ENCODE measurements at places on chromosomes 7 and 10. TPM values are rescaled to one million over a fixed set of nuclear protein-coding genes. Genes with fewer than 3 reads are reported as not detected.

The CACNA2D1 gene
- total RNA-seq: 16.0 TPM

The POLR2J3 gene
- total RNA-seq: 13.5 TPM

The BMPR1A gene
- 49.8 TPM for total RNA-seq

The PDE6C gene
- total RNA-seq: not detected

The EBLN1 gene
- total RNA-seq: not detected

The POLR2J2 gene
- 0.88 TPM for total RNA-seq

The ACTL6B gene
- not detected for total RNA-seq

The SLC26A5 gene
- total RNA-seq: 3.6 TPM

The NEUROD6 gene
- not detected for total RNA-seq

The GRM3 gene
- total RNA-seq: not detected

The ATP6V1F gene
- total RNA-seq: 117 TPM

The SEMA3D gene
- 7.0 TPM for total RNA-seq

The CYP3A4 gene
- 0.64 TPM for total RNA-seq

The CPA4 gene
- 2.0 TPM for total RNA-seq

The FAM25A gene
- not detected for total RNA-seq

The GPR26 gene
- not detected for total RNA-seq

The PEX1 gene
- total RNA-seq: 20.2 TPM

The PSPH gene
- total RNA-seq: 14.4 TPM

The SLC18A2 gene
- total RNA-seq: not detected

The UPK3B gene
- 77.9 TPM for total RNA-seq

The NDUFB2 gene
- total RNA-seq: 85.0 TPM

The CD36 gene
- 240 TPM for total RNA-seq

The GIMAP4 gene
- total RNA-seq: 29.8 TPM

The CALY gene
- not detected for total RNA-seq

The BAIAP2L1 gene
- total RNA-seq: 11.0 TPM

The TMEM273 gene
- 29.8 TPM for total RNA-seq

The OR2A12 gene
- total RNA-seq: not detected

The GLCCI1 gene
- 18.4 TPM for total RNA-seq

The TMEM176B gene
- 49.1 TPM for total RNA-seq

The UPK3BL2 gene
- 0.98 TPM for total RNA-seq

The EGFR gene
- 61.9 TPM for total RNA-seq

The CYP26C1 gene
- total RNA-seq: 0.15 TPM

The OR2A42 gene
- 0.15 TPM for total RNA-seq

The TMEM270 gene
- not detected for total RNA-seq

The PNLIPRP3 gene
- total RNA-seq: 0.29 TPM

The HKDC1 gene
- total RNA-seq: not detected

The PNPLA8 gene
- total RNA-seq: 48.5 TPM

The NUPR2 gene
- not detected for total RNA-seq

The KLF14 gene
- not detected for total RNA-seq

The SLC26A3 gene
- 36.4 TPM for total RNA-seq

The WIPF3 gene
- 0.16 TPM for total RNA-seq

The GHRHR gene
- not detected for total RNA-seq

The ATG9B gene
- total RNA-seq: 2.0 TPM

The SCD gene
- total RNA-seq: 112 TPM

The HUS1 gene
- 31.5 TPM for total RNA-seq

The TMEM26 gene
- total RNA-seq: 19.0 TPM

The ITPRID1 gene
- not detected for total RNA-seq

The SORCS1 gene
- total RNA-seq: 2.9 TPM

The KRIT1 gene
- total RNA-seq: 95.7 TPM
